Hepatic stellate cell (primary cell): ENCODE measurements at places on chromosomes 5 and 9.
A peak's percentile ranks its signal among the peaks of the same experiment; 100 is the strongest.

- DNase-seq, result no peak
Observed at GRCh38 chr5:126523818-126524510, 71.1 kb downstream of the ALDH7A1 start.

DNA sequence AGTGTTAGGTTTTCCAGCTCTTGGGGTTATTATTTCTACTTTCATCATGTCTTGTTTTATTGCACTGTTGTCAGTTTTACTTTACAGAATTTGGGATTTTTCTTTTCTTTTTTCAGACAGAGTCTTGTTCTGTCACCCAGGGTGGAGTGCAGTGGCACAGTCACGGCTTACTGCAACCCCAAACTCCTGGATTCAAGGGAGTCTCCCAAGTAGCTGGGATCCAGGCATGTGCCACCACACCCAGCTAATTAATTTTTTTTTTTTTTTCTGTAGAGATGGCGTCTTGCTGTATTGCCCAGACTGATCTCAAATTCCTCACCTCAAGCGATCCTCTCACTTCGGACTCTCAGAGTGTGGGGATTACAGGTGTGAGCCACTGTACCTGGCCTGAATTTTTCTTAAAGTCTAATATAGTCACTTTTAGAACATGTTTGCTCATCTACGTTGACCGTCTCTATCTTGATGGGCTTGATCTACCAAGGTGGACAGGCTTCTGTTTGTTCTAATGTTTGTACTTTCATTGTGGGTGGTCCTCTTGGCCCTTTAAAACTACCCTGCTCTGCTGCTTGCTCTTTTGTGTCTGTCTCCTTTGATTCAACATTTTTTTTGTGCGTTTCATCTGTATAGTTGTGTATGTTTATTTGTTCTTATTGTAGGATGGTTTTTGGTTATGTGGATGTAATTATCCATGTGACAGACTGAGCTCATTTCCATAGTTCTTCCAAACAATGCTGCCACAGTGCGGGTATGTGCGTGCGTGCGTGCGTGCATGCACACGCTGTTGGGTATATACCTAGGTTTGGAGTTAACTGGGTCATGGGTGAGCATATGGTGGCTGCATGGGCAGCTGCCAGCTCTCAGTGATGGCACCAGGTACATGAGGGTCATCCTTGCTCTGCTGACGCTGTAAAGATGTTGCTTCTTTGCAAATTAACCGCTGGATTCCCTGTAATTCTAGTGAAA is 18.1 kb downstream of the PRRC2B start:
- DNase-seq, result no peak

GRCh38 chr9:37919246-37919955 is 15.5 kb upstream of the SLC25A51 start:
- no peak for DNase-seq

DNA sequence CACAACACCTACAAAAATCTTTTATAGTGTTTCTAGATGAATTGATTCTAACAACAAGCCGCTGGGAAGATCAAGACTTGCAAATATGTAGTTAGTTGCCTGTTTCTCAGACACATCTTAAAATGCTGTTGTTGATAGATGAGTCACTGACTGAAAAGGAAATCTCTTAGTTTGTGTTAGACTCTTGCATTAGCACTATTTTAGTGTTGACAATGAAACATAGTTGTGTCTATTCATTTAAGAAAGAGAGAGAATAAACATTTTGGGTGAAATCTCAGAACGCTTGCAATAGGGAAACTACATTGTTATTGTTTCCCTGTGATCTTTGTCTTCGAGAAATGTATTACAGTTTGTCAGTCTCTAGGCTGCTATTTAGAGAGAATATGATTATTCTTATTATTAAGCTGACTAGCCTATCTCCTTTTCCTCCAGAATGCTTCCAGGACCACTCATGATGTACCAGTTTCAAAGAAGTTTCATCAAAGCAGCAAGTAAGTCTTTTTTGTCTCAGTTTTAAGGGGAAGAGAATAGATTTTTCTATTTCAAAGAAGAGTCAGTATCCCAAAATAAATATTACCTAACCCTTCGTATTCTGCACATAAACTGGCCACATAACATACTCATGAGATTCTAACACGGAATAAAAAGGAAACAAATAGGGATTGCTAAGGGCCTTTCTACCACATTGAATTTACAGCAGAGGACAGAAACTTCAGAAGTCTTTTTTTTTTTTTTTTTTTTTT is 285.6 kb downstream of the ARHGAP26 start:
- no peak for DNase-seq

DNA sequence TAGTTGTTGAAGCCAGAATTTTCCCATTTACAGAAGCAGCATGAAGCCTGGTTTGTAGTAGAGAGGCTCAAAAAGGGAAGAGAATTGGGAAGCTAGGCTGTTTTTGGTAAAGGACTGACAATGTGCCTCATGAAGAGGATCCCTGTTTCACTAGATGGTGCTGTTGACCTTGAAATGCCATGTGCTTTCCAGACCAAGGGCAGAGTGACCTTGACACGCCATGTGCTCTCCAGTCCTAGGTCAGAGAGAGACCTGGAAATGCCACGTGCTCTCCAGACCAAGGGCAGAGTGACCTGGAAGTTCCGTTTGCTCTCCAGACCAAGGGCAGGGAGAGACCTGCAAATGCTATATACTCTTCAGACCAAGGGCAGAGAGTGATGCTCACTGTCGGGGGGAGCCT is 32.0 kb downstream of the UNC13B start:
- DNase-seq, result no peak

GRCh38 chr9:119639287-119639955 is 270.2 kb upstream of the BRINP1 start:
- no peak for DNase-seq

GRCh38 chr5:122815218-122815767 is 30.1 kb upstream of the SNX24 start:
- no peak for DNase-seq

GRCh38 chr5:172443441-172444109 is 10.8 kb downstream of the SH3PXD2B start:
- DNase-seq, result no peak

- no peak for DNase-seq
Observed at GRCh38 chr9:19564396-19565061, 155.7 kb downstream of the ACER2 start.

DNA sequence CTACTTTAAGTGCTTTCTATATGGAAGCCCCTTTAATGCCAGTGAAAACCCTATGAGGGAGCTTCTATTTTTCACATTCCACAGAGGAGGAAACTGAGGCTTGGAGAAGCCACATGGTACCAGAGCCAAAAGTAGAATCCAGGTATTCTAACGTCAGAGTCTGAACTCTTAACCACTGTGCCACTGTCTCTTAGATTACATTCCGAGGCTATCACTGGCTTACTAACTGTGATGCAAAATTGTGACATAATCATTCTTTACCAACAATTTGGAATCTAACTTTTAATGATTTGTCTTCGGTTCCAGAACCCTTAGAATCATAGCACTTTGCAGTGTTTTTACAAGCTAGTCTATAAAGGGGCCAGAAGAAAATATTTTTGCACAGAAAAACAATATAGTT is 59.2 kb downstream of the SLC1A3 start:
- DNase-seq, result no peak

GRCh38 chr9:130446101-130446861 is 1.5 kb downstream of the ASS1 start:
- DNase-seq, result peak; percentile 75

DNA sequence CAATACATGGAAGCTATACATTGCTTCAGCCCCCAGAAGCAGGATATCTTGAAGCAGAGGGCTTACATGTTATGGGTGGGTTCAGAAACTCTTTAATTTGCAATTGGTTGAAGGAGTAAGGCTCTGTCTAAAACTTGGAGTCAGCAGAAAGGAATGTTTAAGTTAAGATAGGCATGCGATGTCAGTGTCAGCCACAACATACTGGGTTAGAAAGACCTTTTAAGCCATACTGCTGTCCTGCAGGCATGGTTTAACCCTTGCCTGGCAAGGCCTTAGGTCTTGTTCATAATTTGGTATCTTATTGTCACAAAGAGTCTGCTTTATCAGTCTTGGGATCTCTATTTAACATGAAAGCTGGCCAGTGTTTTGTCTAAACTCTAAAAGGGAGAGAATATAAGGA is 1619.6 kb upstream of the WWC1 start:
- DNase-seq, result no peak

GRCh38 chr9:13284011-13284410 is 4.5 kb upstream of the MPDZ start:
- no peak for DNase-seq

GRCh38 chr9:127333221-127334064 is 63.5 kb upstream of the SLC2A8 start:
- no peak for DNase-seq

GRCh38 chr5:120473332-120473731 is 9.2 kb downstream of the PRR16 start:
- no peak for DNase-seq

- DNase-seq, result peak; percentile 44
Observed at GRCh38 chr5:67211926-67212325, 15.3 kb upstream of the CD180 start.

DNA sequence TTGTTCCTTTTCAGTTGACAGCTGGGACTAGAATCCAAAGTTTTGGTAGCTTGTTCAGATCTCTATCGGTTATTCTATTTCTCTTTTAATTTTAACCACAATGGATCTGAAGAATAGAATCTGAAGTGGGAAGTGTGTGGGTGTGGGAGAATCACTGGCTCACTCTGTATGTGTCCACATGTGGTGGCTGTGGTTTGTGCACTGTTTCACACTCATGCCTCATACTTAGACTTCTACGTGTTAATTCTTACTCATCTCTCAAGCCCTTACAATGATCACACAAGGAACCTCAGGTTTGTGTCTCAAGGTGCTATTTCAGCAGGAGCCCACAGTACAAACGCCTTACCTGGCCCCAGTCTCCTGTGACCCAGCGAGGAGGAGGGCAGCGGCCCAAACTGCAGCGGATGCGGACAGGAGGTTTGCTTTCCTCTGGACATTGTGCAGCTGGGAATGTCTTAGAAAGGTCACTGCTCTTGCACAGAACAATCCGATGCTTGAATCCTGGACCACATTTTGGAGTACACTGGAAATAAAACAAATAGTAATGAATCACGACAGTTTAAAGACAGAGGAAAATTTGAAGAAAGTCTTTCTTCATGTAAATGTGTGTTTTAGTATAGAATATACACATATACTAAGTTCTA is 309.1 kb downstream of the ADAMTS6 start:
- no peak for DNase-seq

- peak; percentile 48 for DNase-seq
Observed at GRCh38 chr9:131951905-131952304, 127.8 kb downstream of the MED27 start.

- no peak for DNase-seq
Observed at GRCh38 chr5:44807269-44807668, 1.5 kb upstream of the MRPS30 start.

- DNase-seq, result no peak
Observed at GRCh38 chr9:121178676-121179372, 22.8 kb downstream of the RAB14 start.

- no peak for DNase-seq
Observed at GRCh38 chr9:133615186-133615585, 6.0 kb upstream of the FAM163B start.

GRCh38 chr5:33035851-33036527 is 324.9 kb downstream of the NPR3 start:
- no peak for DNase-seq

- no peak for DNase-seq
Observed at GRCh38 chr5:153985498-153985897, 53.2 kb downstream of the FAM114A2 start.

GRCh38 chr5:43514471-43514815 is 505 bp downstream of the C5orf34 start:
- DNase-seq, result peak; percentile 71

DNA sequence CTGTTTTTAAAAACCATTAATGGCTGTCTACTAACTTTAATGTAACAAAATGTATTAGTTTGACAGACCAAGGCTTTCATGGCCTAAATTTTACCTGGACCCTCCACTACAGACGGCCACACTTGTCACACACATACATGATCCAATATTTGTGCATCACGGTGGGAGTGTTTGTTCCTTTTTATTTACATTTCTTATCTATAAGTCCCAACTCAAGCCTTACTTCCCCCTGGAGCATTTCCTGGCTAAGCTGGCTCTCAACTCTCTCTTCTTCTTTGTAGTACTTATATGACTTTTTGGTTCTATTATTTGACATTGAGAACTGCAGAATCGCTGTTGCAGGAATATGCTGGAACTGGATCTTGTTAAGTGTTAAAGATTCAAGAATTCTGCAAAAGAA is 534.4 kb downstream of the RAB3C start:
- no peak for DNase-seq
